NCI-H748 treated with DMSO at 0.1 percent for 48 hours (cell line): ENCODE measurements at places on chromosomes 7 and 10.

DNA sequence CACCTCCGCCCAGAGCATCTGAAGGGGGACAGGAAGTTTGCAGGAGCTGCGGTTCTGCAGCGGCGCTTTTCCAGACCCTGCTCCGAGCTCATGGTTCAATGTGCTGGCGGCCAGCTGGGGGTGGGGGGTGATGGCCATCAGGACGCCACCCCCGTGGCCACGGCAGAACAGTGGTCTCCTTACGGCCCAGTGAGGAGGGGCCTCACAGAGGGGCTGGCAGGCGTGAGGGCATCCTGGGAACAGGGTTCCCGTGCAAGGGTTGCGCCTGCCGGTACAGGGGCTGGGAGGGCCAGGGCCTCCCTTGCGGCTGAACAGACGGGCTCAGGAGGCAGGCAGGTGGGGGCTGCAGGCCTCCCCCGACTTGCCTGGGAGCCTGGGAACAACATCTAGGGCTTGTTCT is 39.0 kb upstream of the GNA12 start:
- no peak for DNase-seq

- DNase-seq, result no peak
These were observed 92.0 kb upstream of the BMPER start for GRCh38 chr7:33813331-33813730.

DNA sequence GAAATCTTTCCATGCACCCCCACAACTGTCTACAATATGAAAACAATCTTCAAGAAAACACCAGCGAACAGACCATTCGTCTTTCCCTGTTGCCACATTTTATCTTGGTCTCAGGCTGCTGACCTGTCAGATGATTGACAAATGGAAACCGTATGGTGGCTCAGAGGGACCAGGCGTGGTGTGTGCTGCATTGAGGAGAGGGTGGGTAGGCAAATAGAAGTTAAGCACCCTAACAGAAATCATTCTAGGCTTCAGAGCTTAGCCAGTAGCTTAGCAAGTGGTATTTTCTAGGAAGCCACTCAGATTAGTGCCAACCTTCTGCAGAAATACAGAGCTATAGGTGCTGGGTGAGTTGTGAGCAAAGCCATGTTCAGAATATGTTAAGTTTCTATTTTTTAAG is 114.9 kb downstream of the DPP6 start:
- DNase-seq, result no peak

GRCh38 chr10:49688261-49688846 is 8.9 kb downstream of the C10orf53 start:
- DNase-seq, result no peak

- no peak for DNase-seq
These were observed 695 bp upstream of the VDAC2 start for GRCh38 chr10:75209921-75210281.

DNA sequence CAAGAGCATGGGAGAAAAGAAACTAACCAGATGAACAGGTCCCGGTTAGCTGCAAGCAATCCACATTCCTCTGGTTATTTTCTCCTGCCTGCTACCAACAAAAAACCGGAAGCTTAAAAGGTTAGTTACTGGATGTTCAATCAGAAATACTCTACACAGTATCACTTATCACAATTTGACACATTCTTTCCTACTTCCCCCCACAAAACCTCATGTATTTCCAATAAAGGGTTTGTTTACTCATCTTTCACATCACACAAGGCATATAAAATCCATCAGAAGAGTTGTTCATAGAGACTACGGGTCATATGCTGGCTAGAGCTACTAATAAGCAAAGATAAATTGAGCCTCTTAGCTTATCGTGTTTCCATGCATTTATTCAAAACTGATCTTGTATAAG is 4.8 kb downstream of the SLC25A28 start:
- no peak for DNase-seq
